ENCODE measurements at places on chromosomes 2 and 18. TPM values are rescaled to one million over a fixed set of nuclear protein-coding genes. Genes with fewer than 3 reads are reported as not detected.

TCF23 gene
- not detected for total RNA-seq

SLC16A14 gene
- total RNA-seq = 3.7 TPM

CEP68 gene
- 9.6 TPM for total RNA-seq

RAX gene
- not detected for total RNA-seq

SNRPD1 gene
- total RNA-seq = 107 TPM

ZNF385B gene
- total RNA-seq = 0.86 TPM

SRD5A2 gene
- total RNA-seq = not detected

CGREF1 gene
- total RNA-seq = 9.3 TPM

CNGA3 gene
- not detected for total RNA-seq

DSC3 gene
- 9.8 TPM for total RNA-seq

AGXT gene
- not detected for total RNA-seq

WNT6 gene
- total RNA-seq = not detected

COLEC11 gene
- total RNA-seq = not detected

LBX2 gene
- 3.0 TPM for total RNA-seq

SLC19A3 gene
- 63.8 TPM for total RNA-seq

POTEI gene
- not detected for total RNA-seq

GREB1L gene
- 3.8 TPM for total RNA-seq

NT5C1B gene
- total RNA-seq = not detected

ABCG8 gene
- total RNA-seq = 1.6 TPM

SERPINB2 gene
- total RNA-seq = 85.1 TPM

SLC14A1 gene
- total RNA-seq = not detected

TMEM37 gene
- 0.61 TPM for total RNA-seq

HOXD13 gene
- not detected for total RNA-seq

COA5 gene
- total RNA-seq = 27.8 TPM

UBR3 gene
- 33.1 TPM for total RNA-seq

All from Calu3 (cell line).